ENCODE measurements at places on chromosomes 4 and X.

DNA sequence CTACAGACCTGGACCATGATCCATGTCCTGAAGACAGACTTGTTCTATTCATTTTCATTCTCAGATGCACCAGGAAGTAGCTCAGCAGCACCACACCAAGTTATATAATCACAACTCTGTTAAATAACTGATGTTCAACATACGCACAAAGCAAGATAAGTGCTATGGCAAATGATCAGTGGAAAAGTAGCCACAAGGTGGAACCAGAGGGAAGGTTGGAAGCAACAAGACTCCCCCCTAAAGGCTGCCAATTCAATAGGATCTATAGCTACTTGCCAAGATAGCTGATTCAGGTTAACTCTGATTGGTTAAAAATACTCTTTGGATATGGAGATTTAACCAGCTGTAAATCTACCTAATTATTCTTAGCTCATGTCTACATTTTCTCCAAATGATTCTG is 23.7 kb upstream of the FAM47B start:
- DNase-seq = no peak

DNA sequence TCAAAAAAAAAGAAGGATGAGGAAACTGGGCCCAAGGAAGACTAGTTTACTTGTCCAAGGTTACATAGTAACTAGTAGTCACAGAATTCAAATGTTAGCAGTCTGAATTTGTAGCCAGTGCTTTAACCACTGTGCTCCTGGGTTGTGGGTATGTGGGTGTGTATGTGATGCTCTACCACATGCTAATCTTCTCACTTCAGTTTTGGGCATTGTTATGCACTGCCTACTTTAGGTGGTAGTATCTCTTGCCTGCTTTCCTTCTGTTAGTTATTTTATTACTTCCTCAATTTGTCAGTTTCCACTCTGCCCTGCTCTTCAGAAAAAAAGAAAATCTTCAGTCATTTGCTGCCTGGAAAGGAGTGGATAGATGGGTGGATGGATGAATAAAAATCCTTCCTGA is 219.2 kb downstream of the RPA4 start:
- no peak for DNase-seq

GRCh38 chr4:86482306-86483172 is 111.6 kb upstream of the PTPN13 start:
- DNase-seq = no peak

- DNase-seq = no peak
These were observed 14.5 kb downstream of the GUCY1B1 start for GRCh38 chr4:155773196-155773800.

DNA sequence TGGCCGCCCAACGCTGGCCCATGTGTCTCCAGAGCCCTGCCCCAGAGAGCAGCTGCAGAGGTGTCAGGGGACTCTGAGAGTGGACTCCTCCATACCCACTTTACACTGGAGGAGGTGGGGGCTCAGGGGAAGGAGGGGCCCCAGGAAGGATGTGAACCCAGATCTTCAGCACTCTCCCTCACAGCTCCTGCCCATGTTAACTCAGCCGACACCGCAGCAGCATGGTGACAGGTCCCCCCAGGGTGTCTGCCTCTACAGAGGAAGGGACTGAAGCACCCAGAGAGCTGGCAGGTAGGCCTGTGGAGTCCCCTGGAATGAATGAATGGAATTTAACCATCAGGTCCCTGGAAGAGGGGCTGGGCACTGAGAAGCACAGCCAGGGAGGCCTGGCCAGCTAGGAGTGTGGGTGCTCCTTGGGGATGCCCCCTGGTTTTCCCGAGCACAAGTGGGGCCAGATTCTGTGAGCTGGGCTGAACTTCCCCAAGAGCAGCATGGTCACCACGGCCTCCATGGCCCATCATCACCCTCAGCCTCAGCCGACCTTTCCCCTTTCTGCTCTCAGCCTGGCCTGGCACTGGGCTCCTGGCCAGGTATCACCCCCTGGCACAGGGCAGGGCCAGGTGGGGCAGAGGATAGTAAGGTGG is 21.9 kb downstream of the SH3BP2 start:
- no peak for DNase-seq

DNA sequence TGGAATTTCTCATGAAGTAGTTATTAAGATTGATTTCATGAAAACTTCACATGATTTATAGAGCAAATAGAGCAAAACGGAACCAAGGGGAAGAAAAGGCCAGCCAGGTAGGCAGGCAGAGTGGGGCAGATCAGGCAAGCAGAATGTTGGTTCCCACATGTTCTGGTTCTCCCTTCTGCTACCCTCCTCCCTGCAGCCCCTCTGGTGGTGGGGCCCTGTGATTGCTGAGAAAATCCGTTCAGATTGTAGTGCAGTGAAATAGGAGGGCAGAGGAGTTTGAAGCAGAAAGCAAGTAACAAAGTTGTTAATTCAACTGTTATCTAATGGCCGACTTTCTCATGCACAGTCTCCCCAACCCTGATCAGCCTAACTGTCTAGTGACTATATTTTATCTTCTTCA is 185.3 kb downstream of the MID1IP1 start:
- no peak for DNase-seq

GRCh38 chrX:70169281-70169680 is 8.0 kb upstream of the DGAT2L6 start:
- no peak for DNase-seq

GRCh38 chrX:47293106-47293505 is 60.3 kb downstream of the USP11 start:
- no peak for DNase-seq

DNA sequence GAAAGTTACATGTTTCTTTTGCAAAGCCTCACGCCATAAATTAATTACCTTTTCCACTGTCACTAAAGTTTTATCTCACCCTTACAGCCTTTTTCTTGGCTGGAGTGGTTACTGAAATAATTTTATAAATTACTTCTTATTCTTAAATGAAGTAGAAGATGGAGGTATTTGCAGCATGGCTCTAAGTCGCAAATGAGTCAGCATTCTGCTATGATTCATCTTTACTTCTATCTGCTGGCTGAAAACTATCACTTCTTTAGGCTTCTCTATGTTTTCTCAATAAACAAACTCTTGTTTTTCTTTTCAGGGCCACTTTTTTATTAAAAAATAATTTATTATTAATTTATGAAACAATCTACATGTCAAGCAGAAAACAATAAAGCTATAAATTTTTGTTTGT is 210.2 kb upstream of the GYPA start:
- DNase-seq = no peak

DNA sequence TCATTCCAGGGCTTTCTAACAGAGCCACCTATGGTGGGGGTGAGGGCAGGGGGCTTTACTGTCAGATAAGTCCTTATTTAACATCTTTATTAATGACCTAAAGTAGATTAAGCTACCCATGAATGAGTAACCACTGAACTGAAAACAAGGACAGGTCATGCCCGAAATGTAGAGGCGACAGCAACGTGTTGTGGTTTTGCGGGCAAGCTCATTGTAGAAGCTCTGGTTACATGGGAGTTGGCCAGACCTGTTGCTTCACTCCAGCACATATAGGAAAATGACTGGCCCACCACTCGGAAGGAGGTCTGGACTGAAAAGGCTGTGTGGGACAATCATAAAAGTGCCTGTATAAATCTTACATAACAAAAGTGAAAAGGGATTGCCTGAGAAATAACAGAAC is 109.6 kb upstream of the NDP start:
- DNase-seq = no peak

DNA sequence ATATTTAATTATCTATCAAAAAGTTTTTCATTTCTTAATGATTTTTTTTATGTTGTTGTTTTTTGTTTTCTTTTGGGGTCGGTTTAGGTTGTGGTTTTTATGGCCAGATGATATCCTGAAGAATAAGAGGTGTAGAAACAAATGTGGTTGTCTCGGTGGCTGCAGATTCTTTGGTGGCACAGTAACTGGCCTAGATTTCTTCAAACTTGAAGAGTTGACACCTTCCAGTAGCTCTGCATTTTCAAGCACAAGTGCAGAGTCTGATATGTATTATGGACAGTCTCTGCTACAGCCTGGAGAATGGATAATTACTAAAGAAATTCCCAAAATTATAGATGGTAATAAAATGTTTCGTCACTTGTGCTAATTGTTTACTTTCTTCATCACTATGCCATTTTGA is 82.6 kb downstream of the BLTP1 start:
- DNase-seq = no peak

DNA sequence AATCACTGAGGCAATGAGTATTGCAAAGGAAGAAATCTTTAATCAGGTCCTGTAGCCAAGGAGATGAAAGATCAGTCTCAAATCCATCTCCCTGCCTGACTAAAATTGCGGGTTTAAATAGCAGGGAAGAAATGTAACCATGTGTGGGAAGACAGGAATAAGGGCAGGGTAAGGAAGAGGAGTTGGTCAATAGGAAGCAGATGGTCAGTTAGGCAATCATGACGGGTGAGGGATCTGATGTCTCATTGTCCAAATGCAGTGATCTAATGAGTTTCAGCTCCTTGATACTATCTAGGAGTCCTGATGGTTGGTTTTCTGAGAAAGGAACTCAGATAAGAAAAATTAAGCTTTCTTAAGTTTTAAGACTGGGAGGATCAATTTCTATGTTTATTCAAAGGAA is 200.8 kb downstream of the SPATA18 start:
- no peak for DNase-seq

- DNase-seq = no peak
These were observed 74.0 kb upstream of the CENPE start for GRCh38 chr4:103272174-103272573.

- DNase-seq = no peak
These were observed 124.2 kb upstream of the EOLA2 start for GRCh38 chrX:150062292-150063137.

DNA sequence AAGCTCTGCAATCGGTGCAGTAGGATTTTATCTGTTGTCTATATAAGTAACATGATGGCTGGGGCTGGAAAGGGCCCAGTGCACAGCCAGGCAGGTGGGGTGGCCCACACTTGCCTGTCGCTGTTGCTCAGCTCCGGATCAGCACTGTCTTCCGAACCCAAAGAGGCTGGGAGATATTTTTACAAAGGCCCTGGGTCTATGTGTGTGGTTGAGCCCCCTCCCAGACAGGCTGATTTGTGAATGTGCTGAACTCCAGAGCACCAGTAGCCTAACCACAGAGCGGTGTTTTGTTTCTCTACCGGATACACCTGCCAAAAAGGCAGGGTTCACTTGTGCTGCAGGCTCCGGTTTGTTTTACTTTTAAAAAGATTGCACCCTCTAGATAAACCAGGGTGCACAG is 33.5 kb upstream of the CHRNA9 start:
- no peak for DNase-seq

GRCh38 chr4:154314248-154314647 is 177.4 kb downstream of the DCHS2 start:
- no peak for DNase-seq

GRCh38 chr4:81852031-81852715 is 380.5 kb upstream of the RASGEF1B start:
- no peak for DNase-seq

DNA sequence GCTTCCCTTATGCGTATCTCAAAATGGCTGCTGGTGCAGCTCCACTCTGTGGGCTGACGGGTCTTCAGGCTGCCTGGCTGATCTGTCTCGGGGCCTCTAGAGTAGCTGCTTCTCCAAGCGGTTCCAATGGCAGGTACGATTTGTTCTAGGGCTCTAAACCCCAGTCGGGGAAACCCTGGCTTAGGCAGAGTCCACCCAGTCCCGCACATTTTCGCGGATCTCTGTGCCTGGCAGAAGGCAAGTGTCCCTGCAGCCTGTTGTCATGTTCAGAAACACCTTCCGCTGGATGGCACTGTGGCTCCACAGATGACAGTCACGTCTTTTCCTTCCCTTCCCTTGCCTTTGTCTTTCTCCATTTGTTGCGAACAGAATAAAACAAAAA is 54.4 kb downstream of the NBDY start:
- DNase-seq = no peak

- DNase-seq = no peak
These were observed 157.3 kb downstream of the GBA3 start for GRCh38 chr4:22850055-22850454.

DNA sequence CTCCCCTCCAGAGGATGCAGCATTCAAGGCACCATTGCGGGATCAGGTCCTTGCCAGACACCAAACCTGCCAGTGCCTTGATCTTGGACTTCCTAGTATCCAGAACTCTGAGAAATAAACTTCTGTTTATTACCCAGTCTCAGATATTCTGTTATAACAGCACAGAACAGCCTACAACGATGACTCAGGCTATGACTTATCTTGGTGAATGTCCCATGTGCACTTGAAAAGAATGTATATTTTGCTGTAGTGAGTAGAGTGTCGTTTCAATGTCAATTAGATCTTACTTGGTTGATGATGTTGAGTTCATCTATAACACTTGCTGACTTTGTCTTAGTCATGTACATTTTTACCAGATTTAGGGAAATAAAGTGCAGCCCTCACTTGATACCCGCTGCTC is 34.5 kb upstream of the PGRMC1 start:
- no peak for DNase-seq

- DNase-seq = no peak
These were observed 185.7 kb upstream of the HS3ST1 start for GRCh38 chr4:11614426-11614825.

- DNase-seq = no peak
These were observed 18.4 kb downstream of the SPARCL1 start for GRCh38 chr4:87510747-87511146.

DNA sequence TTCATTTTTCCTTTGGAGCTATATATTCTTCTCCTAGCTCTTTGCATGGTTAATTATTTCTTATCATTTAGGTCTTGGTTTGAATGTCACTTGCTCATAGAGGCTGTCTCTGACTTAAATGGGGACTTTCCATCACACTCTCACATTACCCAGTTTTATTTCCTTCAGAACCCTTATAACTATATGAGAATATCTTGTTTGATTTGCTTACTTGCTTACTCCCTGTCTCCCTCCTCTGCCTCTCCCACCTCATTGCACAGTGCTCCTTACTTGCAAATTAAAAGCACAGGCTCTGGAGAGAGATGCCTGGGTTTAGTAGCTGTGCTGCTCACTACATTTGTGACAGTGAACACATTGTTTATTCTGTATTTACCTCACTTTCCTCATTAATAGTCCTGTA is 174.6 kb downstream of the SOWAHB start:
- no peak for DNase-seq
